ENCODE measurements at places on chromosomes 11 and 22.

DNA sequence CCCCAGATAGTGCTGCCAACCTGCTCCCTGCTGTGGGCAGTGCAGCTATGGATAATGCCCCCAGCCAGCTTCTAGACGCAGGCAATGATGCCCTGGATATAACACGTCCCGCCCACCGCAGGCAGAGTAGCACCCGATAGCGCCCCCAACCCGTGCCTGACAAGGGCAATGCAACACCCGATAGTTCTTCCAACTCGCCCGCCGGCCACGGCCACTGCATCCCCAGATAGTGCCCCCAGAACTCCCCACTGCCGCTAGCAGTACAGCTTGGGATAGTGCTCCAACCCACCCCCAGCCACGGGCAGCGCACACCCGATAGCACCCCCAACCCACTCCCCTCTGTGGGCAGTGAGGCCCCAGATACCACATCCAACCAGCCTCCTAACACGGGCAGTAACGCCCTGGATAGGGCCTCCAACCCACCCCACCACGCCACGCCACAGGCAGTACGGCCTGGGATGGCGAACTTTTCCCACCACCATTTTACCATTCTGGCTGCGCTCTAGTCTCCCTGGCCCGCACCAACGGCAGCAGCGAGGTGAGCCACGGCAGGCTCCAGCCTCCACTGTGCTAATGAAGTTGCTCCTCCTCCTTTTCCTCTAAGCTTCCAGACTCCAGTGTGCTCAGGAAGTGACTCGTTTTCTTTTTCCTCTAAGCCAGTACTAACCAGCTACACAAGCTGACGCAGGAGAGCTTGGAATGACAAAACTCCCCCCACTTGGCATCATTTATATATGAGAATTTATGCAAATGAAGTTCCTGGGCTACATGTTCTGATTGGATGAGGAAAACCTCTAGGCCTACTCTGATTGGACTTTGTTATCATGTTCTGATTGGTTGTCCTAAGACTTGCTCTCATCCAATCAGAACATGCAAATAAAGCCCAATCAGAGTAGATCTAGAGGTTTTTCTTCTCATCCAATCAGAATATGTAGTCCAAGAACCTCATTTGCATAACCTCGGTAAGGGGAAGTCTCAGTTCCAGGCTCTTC lies 3.0 kb upstream of the RFPL3 start:
- DNase-seq, result no peak

DNA sequence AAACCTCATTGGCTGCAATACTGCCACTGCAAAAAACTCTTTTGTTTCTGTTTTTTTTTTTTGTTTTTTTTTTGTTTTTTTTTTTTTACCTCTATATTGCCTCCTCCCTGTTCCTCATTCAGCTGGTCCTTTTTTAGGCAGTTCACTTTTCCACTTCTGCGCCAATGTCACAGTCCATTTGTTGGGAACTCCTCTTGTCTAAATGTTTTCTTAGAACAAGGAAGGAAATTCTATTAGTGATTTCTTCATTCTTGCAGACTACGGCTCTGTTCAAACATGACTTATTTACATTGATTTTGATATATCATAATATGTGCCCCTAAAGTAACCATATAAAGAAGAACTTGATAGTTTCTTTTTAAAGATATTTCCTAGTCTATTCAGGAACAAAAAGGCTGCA lies 2.9 kb downstream of the FAM118B start:
- no peak for DNase-seq

DNA sequence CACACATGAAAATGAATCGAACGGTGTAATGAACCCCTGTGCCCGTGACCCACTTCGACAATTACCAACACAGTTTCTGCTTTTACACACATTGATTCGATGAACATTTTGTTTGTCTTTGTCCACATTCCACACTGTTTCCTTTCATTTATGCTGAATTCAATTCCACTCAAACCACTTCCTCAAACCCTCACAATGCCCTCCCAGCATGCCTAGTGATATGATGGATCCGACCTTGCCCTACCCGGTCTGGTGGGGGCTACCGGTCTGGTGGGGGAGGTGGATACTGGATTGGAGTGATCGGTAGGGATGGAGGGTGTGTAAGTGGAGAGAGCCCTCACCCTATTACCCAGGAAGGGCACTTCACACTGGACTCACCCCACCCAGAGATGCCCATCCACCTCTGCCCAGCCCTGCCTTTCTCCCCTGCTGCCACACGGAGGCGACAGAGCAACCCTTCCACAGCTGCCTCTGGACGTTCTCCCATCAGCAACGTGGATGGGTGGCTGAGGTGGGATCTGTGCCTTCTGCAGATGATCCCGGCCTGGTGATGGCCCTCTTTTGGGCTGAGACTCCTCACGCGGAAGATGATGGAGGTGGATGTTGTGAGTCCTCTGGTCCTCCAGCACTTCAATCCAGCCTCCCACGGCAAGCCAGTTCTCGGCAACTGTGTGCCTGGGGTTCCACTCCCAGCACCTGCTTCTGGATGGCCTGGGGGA lies 33.0 kb upstream of the P2RY2 start:
- no peak for DNase-seq

DNA sequence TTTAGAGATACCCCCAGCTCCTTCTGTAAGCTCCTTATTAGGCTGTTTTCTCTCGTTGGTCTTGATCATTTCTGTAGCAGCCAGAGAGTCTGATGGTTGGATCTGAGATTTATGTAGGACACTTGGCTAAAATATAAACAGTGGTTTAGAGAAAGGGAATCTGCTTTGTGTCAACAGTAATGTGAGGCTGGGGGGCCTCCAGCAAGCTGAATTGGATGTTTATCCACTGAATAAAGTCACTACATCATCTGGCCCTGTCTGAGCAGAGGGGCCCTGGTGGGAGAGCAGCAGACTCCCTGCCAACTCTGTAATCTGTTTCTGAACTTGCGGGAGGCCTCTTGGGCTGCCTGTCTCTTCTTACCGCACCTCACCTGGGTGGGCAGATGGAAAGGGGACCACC lies 328.5 kb upstream of the PLET1 start:
- no peak for DNase-seq

DNA sequence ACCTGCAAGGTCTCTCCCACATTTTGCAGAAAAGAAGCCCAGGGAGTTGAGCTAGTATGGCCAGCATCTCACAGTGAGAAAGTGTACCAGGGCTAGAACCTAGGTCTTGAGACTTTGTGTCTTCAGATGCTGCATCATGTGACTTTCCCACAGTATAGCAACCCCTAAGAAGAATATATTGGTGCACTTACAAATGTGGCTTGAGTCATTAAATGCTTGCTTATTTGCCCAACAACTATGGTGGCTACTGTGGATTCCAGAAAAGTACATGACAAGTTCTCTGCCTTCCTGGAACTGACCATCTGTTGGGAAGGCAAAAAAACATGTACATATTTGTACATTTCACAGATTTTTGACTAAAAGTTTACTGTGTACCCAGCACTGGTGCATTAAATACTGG lies 55.0 kb downstream of the POLD3 start:
- DNase-seq, result no peak

GRCh38 chr11:20861322-20861721 lies 191.9 kb downstream of the NELL1 start:
- DNase-seq, result no peak
